Mesendoderm (in vitro differentiated cells): ENCODE measurements at places on chromosomes 16 and 17.
A peak's percentile ranks its signal among the peaks of the same experiment; 100 is the strongest.

GRCh38 chr16:30395992-30396585, 869 bp downstream of the ZNF48 start:
- DNase-seq: no peak

DNA sequence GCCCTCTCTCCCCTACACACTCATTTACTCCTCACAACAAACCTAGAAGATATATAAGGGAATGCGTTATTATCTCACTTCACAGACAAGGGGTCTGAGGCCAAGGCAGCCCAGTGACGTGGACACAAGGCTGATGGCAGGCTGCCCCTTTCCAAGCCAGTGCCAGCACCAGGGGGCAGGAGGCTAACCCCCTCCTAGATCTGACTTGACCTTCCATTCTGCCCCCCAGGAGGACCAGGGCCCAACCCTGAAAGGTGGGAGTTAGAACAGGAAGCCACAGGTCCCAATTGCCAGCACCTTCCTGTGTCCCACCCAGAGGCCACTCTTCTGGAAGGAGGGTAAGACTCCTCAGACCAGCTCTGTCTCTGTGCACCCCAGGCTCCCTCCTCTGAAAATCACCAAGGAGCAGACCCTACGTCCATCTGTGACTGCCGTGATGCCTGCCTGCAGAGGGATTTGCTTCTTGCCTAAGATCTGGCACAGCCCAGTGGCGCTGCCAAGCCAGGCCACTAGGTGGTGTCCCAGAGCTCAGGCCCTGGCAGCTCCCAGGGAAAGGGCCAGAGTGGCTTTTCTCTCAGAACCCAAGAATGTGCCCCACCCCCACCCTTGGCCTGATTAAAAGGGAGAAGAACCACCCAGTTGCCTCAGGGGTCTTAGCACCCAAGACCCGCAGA, 42.4 kb upstream of the MRPS23 start:
- DNase-seq: peak; percentile 97

DNA sequence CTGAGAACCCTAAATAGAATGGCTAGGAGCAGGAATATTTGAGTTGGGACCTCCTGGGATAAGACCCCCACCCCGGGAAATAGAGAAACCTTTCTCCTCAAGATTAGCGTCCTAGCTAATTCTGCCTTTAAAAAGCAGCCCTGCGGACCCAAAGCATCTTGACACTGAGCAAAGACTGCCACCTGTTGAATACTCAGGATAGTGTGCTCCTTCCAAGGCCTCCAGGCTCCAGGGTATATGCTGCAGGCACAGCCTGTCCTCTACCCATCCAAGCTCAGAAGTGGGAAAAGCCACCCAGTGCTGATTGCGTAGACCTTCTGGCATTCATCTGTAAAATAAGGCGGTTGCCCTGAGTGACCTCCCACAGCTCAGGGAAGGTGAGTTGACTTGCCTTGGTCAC, 456.2 kb upstream of the DYNLRB2 start:
- DNase-seq: peak; percentile 89

GRCh38 chr16:85334718-85335583, 222.7 kb upstream of the CIBAR2 start:
- DNase-seq: peak; percentile 81

DNA sequence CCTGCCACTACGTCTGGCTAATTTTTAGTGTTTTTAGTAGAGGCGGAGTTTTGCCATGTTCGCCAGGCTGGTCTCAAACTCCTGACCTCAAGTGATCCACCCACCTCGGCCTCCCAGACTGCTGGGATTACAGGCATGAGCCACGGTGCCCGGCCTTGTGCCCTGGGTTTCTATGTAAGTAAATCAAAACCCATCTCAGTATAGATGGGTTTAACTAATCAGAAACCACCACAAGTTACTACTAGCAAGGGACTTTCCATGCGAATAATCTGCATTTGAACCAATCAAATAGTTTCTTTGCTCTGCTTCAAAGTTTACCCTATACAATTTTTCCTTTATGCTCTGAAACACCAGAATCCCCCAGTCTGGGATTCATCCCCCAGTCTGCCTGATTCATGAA, 16.5 kb upstream of the EIF1 start:
- no peak for DNase-seq

DNA sequence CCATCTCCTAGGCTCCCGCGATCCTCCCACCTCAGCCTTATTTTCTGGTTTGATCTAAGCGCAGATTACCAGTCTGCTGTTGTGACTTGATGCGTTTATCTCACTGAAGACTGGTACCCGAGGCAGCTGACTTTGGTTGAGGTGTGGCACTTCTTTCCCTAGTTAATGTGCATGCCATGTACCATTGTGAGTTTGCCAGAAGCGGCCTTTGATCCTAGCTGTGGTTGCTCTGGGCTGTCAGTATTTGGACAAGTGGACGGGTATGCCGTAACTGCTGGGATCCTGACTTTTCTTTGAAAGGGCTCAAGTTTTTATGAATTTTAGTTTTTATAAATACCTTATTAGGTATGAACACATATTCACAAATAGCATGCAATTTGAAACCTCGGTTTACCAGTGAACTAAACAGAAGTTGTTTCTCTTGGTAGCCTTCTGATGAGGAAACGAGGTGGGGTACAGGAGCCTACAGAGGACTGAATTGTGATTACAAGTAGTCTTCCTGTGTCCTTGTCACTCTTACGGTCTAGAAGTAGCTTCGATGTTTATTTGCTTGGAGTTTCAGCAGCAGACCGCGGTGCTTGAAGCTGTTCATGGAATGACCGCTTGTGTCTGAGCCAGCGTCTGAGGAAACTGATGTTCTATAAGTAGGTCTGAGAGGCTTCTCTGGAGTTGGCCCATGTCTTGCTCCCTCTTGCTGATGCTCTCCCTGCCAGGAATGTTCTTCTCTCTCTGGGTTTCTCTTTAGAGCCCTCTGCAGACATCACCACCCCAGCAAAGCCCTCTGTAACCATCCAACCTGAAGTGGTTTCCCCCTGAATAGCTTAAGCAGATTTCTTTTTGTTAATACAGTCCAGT, 40.0 kb downstream of the SEC14L1 start:
- no peak for DNase-seq

- no peak for DNase-seq
These were observed 19.6 kb upstream of the MFSD6L start for GRCh38 chr17:8818654-8819330.

GRCh38 chr17:42675965-42676423, 800 bp downstream of the PLEKHH3 start:
- DNase-seq: peak; percentile 67

DNA sequence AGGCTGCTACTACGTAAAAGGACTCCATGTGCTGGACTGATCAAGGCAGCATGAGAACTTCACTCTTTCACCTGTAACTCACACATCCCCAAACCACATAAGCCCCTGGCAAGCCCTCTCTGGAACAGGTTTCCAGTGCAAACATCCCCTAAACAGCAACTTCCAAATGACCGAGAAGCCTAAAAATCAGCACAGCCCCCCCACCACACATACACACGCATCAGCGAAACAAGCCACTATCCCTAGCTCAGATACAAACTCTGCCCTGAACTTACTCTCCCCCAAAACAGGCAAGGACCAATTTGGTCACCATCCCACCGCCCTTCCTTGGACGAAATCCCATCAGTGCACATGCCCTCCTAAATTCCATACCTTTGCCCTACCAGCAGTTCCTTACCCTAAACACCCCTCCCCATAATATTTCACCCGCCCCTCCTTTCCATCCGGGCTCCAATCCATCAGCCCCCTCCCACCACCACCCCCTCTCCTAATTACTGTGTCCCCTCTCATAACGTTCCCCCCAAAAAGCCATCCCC, 735 bp downstream of the LSM12 start:
- peak; percentile 23 for DNase-seq

DNA sequence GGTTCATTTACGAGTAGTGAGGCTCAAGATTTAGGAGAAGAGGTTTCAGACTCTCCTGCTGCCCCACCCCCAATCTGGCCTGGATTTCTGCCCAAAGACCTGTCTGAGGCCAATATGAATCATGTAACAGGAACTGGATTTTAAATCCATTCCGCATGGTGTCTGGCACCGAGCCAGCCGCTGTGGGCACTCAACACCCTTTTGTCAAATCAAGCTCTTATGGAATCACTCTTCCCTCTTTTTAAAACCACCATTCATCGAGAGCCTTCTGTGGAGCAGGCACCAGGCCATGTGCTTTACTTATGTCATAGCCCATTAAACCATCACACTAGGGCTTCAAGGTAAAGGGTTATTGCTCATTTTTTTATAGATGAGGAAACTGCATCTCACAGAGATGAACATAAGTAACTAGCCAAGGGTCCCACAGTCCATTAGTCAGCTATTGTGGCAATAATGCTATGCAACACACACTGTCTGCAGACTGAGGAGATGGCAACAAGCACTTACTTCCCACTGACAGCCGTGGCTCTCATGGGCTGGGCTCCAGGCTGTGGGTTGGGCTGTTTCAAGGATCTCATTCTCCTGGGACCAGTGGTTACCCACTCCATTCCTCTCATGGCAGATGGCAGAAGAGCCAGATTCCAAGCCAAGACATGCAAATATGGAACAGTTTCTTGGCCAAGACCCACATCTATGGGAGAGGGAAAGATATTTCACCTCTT, 93.6 kb downstream of the WSCD1 start:
- no peak for DNase-seq

GRCh38 chr16:19344224-19344801, 58.8 kb downstream of the CLEC19A start:
- no peak for DNase-seq

DNA sequence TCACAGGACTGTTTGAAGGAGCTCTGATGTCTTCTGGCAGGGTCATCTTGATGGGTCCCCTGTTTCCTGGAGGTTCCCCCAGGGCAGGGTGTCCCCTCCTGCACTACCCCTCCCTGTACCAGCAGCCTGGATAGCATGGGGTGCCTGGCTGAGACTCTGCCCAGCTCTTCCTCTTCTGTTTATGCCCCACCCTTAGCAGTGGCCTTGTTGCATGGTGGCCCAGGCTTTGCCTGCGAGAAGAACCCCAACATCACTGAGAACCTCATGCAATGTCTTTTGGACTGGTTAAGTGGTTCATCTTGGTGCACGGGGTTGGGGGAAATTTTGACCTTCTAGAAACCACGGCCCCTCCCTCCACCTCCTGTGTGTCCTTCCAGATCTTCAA, 121.8 kb downstream of the IRX3 start:
- no peak for DNase-seq

DNA sequence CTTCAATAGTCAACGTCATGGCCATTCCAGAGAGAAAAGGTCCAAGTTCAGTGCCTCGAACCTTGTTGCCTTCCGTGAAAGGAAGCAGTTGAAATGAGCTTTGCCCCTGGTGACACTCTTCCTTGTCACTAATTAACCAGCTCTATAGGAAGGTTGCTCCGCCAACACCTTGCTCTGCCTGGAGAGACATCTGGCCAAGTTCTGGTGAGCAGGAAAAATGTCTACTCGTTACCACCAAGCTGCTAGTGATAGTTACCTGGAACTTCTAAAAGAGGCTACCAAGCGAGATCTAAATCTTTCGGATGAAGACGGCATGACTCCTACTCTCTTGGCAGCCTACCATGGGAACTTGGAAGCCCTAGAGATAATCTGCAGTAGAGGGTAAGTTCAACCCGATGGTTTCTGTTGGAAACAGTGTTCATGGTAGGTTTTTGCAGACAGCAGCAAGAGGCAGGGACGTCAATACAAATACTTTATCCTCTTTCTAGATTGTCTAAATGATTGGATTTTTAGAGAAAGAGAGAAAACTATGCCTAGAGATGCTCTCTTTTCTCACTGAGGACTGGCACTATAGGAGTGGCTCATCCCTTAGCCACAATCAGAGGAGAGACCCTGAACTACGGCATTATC, at the start of gene ANKS4B:
TSS of gene ANKS4B (plus strand) at position 179 of the 630 bp plus-strand sequence. CDS start at position 218, 39 bp downstream.
- DNase-seq: no peak

DNA sequence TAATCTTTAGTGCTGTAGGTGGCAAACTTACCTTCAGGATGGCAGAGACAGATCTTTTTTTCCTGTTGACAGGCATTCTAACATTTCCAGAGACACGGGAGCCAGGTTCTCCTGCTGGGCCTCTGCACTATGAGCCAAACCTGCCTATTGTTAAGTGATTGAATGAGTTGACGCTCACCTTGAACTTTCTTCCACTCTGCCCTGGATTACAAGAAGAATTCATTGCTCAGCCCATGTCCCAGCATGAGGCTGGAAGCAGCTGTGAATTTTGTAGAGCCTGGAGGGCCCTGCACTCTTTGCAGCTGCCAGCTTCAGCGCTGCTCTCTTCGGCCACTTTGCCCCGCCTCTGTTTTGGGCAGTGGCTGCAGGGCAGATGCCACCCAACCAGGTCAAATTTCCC, 9.4 kb upstream of the SLC7A5 start:
- DNase-seq: no peak

- DNase-seq: no peak
These were observed 2270.8 kb downstream of the TP53TG3F start for GRCh38 chr16:35730251-35730650.

DNA sequence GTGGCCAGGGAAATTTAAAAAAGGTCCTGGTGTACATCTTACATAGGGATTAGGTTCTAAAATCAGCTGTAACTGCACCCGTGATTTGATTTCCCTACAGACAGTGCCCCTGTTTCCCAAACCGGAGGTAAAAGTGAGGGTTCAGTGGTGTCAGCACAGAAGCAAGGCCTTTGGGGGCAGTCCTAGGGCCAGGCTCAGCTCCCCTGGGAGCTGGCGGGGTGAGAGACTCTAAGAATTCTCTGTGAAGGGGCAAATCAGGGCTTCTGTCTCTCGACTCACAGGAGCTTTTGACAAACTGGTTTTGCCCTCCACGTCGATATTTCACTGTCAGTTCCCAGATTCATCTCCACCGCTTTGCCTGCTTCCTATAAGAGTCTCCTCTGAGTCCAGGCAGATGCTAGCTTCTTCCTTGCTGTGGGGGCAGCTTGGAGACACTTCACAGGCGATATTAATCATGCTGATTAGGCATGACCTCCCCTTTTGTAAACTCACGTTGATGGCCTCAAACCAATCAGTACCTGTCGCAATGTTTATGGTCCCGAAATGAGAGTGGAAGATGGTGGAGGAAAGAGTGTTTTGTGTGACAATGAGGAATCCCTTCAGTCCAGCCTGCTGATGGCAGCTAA, 234.2 kb upstream of the TOX3 start:
- DNase-seq: no peak

- DNase-seq: peak; percentile 100
These were observed at the start of gene NFE2L1 for GRCh38 chr17:48047741-48048383. Gene NFE2L1, plus strand, starts transcription at chr17:48048359. Its CDS starts 2,760 bp downstream, at chr17:48051119.

DNA sequence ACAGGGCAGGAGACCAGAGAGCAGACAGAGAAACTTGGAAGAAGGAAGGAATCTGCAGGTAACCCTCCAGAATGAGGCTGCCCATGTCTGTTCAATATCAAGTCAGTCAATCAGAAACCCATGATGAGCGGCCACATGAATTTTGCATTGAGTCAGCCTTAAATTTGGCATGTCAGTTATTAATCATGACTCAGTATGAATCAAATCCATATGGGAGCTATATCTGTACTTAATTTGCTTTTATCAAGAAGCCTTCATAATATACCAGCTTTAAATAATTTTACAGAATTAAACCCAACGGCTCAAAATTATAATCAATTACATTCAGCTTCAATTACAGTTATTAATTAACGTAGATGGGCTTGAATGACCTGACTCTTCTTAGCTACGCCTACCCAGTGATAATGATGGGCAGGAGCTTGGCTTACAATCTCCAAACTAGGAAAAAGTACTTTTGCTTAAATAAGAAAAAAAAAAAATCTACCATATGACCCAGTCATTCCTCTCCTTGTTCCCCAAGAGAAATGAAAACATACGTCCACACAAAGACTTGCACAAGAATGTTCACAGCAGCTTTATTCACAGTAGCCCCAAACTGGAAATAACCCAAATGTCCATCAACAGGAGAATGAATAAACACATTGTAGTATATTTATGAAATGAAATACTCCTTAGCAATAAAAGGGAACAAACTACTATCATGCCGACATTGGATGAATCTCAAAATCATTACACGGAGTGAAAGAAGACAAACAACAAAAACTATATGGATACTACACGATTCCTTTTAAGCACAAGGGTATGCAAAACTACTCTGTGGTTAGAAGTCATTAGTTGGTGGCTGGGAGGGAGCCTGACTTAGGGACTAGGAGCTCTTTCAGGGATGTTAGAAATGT, 48.6 kb downstream of the SLC39A11 start:
- no peak for DNase-seq
